Muscle of leg (tissue), 16 donors: ENCODE measurements at places on chromosomes 13 and 19. TPM values are rescaled to one million over a fixed set of nuclear protein-coding genes. Genes with fewer than 3 reads are reported as not detected.
A peak's percentile ranks its signal among the peaks of the same experiment; 100 is the strongest.

- peak; percentile 30 for DNase-seq
These were observed at the start of gene HDGFL2 for GRCh38 chr19:4472174-4472974. Gene HDGFL2 (plus strand): TSS chr19:4472297. CDS start chr19:4472351, 54 bp downstream.

SMIM44 gene
- total RNA-seq, result not detected

GRCh38 chr19:13917888-13918406, 11.9 kb downstream of the CC2D1A start:
- DNase-seq, result no peak

- DNase-seq, result no peak
These were observed 6.6 kb downstream of the SMAD9 start for GRCh38 chr13:36913463-36913862.

DNA sequence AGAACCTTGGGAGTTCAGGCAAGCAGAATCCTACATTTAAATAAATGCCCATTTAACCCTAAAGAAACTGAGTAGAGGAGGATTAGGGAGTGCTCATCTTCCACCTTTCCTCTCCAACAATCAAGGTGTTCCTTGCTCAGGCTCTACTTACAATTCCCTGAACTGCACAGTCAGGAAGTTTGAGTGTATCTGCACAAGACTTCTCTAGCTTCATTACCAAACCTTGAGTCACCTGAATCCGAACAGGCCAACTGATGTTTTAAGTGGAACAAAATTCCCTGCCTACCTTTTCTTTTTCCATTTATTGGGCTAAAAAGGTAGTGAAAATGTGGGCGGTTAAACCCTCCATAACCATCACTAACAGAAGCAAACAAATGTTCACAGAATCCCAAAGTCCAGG, 78.3 kb downstream of the FOXO1 start:
- DNase-seq, result no peak

GRCh38 chr13:87052731-87053130, 618.4 kb upstream of the SLITRK5 start:
- no peak for DNase-seq

GRCh38 chr13:70812481-70812880, 704.2 kb upstream of the KLHL1 start:
- no peak for DNase-seq

KCNK6 gene
- 2.6 TPM for total RNA-seq

DNA sequence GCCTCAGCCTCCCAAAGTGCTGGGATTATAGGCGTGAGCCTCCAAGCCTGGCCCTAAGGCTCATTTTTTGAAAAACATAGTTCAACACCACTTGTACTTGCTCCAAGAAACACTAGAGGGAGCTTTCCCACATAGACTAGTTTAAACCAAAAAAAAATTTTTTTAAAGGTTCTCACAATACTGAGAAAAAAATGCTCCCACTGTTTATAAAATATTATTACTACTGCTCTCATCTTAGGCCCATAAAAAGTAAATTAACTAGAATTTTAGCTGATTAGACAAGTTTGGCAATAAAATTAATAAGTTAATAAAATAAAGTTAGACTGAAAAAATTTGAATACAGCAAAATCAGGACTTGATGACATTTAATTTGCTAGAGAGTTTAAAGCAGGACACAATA, 109.5 kb downstream of the TBC1D4 start:
- DNase-seq, result peak; percentile 82

PRTN3 gene
- total RNA-seq, result 0.44 TPM

GRCh38 chr13:40762849-40763248, 8.1 kb downstream of the MRPS31 start:
- no peak for DNase-seq

DNA sequence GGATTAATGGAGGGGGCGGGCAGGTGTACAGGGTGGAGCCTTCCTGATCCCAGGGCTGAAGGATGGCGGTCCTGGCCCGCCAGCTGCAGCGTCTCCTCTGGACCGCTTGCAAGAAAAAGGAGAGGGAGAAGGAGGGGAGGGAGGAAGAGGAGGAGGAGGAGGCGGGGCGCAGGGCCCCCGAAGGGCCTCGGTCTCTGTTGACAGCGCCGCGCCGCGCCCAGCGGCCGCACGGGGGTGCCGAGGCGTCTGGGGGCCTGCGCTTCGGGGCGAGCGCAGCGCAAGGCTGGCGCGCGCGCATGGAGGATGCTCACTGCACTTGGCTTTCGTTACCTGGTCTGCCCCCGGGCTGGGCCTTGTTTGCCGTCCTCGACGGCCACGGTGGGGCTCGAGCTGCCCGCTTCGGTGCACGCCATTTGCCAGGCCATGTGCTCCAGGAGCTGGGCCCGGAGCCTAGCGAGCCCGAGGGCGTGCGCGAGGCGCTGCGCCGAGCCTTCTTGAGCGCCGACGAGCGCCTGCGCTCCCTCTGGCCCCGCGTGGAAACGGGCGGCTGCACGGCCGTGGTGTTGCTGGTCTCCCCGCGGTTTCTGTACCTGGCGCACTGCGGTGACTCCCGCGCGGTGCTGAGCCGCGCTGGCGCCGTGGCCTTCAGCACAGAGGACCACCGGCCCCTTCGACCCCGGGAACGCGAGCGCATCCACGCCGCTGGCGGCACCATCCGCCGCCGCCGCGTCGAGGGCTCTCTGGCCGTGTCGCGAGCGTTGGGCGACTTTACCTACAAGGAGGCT, at the start of gene PPM1N:
TSS of gene PPM1N (plus strand) at position 33 of the 785 bp plus-strand sequence. CDS start at position 63, 30 bp downstream.
- DNase-seq, result peak; percentile 28

DNA sequence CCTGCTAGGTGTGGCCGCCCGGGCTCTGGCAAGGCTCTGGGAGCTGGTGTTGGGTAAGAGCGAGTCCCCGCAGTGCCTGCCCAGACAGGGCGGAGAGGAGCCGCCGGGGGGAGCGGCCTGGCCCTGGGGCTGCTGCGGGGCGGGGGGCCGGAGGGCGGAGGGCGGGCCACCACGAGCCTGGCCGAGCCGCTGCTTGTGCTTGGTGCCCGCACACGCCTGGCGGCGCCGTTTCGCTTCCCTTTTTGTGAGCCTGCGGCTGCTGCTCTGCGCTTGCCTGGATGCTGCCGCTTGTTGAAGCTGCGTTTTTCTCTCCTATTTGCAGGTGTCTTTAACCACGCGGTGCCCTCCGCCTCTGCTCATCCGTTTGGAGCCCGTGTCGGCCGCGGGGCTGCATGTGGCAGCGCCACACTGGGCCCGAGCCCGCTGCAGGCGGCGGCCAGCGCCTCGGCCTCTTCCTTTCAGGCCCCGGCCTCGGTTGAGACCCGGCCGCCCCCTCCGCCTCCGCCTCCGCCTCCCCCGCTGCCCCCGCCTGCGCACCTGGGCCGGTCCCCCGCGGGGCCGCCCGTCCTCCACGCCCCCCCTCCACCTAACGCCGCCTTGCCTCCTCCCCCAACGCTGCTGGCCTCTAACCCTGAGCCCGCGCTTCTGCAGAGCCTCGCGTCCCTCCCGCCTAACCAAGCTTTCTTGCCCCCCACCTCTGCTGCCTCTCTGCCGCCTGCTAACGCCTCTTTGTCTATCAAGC, 8.5 kb downstream of the PLEKHJ1 start:
- DNase-seq, result no peak

DNA sequence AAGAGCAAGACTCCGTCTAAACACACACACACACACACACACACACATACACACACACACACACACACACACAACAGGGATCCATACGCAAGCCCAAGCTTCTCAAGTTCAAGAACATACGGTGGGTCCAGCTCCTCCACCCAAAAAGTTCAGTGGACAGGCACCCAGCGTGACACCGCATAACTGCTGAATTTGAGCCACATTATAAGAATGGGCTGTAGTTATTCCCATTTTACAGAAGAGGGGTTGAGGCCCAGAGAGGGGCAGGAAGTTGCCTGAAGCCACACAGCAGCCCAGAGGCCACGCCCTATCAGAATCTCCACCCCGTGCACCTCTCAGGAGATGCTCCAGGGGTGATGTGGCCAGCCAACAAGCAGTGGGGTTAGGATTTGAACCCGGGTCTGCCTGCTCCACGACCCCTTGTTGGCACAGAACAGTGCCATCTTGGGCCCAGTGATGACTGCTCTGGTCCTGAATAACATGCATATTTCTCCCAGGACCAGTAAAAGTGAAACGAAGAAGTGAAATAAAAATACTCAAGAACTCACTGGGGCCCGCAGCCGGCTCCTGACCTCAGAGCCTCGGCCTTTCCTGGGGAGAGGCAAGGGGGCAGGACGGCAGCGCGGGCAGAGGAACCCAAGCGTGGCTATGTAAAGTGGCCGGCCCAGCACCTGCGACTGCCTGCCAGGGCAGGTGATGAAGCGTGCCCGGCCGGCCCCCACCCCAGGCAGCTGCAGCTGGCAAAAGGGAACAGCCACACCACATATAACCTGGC, 61.9 kb downstream of the AP1M1 start:
- peak; percentile 49 for DNase-seq

NKG7 gene
- total RNA-seq, result 0.80 TPM

- DNase-seq, result no peak
These were observed 417.4 kb downstream of the EFNB2 start for GRCh38 chr13:106118050-106118449.

C19orf73 gene
- total RNA-seq, result 0.35 TPM

GADD45B gene
- total RNA-seq, result 16.4 TPM

GRCh38 chr13:48132961-48133360, 38.1 kb upstream of the MED4 start:
- no peak for DNase-seq

RNF17 gene
- not detected for total RNA-seq

GRCh38 chr19:51147663-51148062, 5.6 kb downstream of the SIGLEC7 start:
- peak; percentile 26 for DNase-seq

GRCh38 chr13:93926425-93926824, 553.1 kb downstream of the DCT start:
- DNase-seq, result no peak

SHISA2 gene
- total RNA-seq, result 96.6 TPM

TMEM205 gene
- 48.2 TPM for total RNA-seq

THAP8 gene
- total RNA-seq, result 4.9 TPM

MOB3A gene
- 7.4 TPM for total RNA-seq
